Fibroblast of lung (primary cell): ENCODE measurements at places on chromosomes 11 and 22. TPM values are rescaled to one million over a fixed set of nuclear protein-coding genes. Genes with fewer than 3 reads are reported as not detected.

CSNK2A3 gene
- total RNA-seq = 1.8 and 2.3 TPM in 2 replicates

GRCh38 chr22:37354670-37355069 lies 72.4 kb downstream of the CYTH4 start:
- no peak for DNase-seq
- no peak overlapping the region for H3K4me3 ChIP-seq
- no peak overlapping the region for H3K27ac ChIP-seq
- H3K27me3 ChIP-seq = peaks cover 24% of the 10 kb centered on the region
- no peaks in the 10 kb centered on the region for H3K36me3 ChIP-seq
- no peaks in the 10 kb centered on the region for H3K4me1 ChIP-seq

GRCh38 chr11:96338910-96339705 lies 3.9 kb downstream of the MAML2 start:
- H3K4me3 ChIP-seq = peak overlapping the region; percentile 95
- H3K27ac ChIP-seq = peak overlapping the region; percentile 89
- peak; percentile 73 for DNase-seq
- peaks cover 8% of the 10 kb centered on the region for H3K4me1 ChIP-seq

- H3K27me3 ChIP-seq = no peaks in the 10 kb centered on the region
- no peak overlapping the region for H3K4me3 ChIP-seq
- no peaks in the 10 kb centered on the region for H3K4me1 ChIP-seq
Observed at GRCh38 chr11:86390487-86390886, 15.8 kb downstream of the CCDC81 start.

GRCh38 chr11:1072116-1072820 lies 2.4 kb upstream of the MUC2 start:
- H3K27me3 ChIP-seq = no peaks in the 10 kb centered on the region
- H3K36me3 ChIP-seq = no peaks in the 10 kb centered on the region
- no peaks in the 10 kb centered on the region for H3K4me1 ChIP-seq
- H3K27ac ChIP-seq = no peak overlapping the region
- H3K4me3 ChIP-seq = no peak overlapping the region
- peak; percentile 5 for DNase-seq

- no peak overlapping the region for H3K4me3 ChIP-seq
- no peak overlapping the region for H3K27ac ChIP-seq
- no peaks in the 10 kb centered on the region for H3K4me1 ChIP-seq
- no peaks in the 10 kb centered on the region for H3K27me3 ChIP-seq
- no peak for DNase-seq
Observed at GRCh38 chr22:23705358-23705757, 14.5 kb downstream of the RGL4 start.

ZFPL1 gene
- total RNA-seq = 31.1 and 36.0 TPM in 2 replicates

CLTCL1 gene
- 11.3 and 13.4 TPM in 2 replicates for total RNA-seq

CDKN1C gene
- 31.1 and 31.5 TPM in 2 replicates for total RNA-seq

DNA sequence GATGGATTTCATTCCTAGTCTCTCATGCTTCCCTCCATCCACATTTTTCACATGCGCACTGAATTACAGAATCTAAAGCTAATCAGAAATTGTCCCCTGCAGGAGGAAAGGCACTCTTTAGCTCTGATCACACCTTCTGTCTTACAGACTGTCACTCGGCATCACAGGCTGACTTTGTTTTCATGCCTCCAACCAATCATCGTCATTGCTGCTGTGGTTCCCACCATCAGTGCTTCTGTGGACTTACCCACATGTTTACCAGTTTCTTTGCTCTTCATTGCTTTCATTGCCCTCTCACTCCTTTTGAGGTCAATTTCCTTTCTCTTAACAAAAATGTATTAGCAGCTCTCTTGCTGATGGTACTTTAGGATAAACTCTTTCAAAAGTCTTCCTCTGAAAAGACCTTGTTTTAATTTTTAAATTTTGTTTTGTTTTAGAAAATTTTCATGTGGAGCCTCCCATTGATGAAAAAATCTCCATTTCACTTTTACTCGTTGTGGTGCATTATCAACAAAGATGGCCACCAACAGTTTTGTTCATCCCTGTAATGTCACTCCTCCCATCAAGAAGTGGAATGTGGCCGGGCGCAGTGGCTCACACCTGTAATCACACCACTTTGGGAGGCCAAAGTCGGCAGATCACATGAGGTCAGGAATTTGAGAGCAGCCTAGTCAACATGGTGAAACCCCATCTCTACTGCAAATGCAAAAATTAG lies 20.2 kb upstream of the TREH start:
- H3K27me3 ChIP-seq = no peaks in the 10 kb centered on the region
- no peak overlapping the region for H3K4me3 ChIP-seq
- H3K27ac ChIP-seq = no peak overlapping the region
- no peak for DNase-seq
- H3K36me3 ChIP-seq = no peaks in the 10 kb centered on the region

ISX gene
- total RNA-seq = not detected in 2 replicates

SHANK3 gene
- total RNA-seq = 0.26 and 0.33 TPM in 2 replicates

- H3K27ac ChIP-seq = no peak overlapping the region
- DNase-seq = no peak
- no peak overlapping the region for H3K4me3 ChIP-seq
- no peaks in the 10 kb centered on the region for H3K36me3 ChIP-seq
- H3K4me1 ChIP-seq = peaks cover 2% of the 10 kb centered on the region
Observed at GRCh38 chr11:11149671-11150459, 203.2 kb downstream of the CSNK2A3 start.

DNA sequence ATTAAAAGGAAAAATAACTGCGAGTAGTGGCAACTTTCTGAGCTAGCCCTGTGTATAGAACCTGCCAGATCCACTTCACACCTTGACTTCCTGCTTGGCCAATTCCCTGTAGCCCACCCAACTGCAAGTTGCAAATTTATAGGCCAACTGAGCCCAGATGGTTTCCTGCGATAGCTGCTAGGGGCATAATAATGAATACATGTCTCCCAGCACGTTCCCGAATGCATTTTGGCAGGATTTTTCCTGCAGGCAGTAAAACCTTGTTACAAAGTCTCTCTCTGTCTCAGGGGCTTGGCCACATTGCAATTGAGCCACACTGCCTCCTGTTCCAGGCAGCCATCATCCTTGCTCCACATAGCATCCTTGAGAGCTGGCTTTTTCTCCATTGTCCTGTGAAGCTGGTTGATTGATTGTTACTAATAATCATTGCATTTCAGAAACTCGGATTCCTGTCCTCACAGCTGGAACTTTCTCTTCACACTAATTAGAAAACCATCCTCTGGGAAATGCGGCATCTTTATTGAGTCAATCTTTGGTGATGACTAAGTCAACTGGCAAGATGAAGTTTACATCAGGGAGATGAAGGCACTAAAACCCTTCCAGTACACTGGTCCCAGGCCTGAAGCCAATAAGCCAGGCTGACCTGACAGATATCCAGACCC lies 18.6 kb upstream of the LMO2 start:
- peaks cover 4% of the 10 kb centered on the region for H3K4me1 ChIP-seq
- no peaks in the 10 kb centered on the region for H3K36me3 ChIP-seq
- no peak overlapping the region for H3K27ac ChIP-seq

- H3K27ac ChIP-seq = no peak overlapping the region
- H3K36me3 ChIP-seq = no peaks in the 10 kb centered on the region
- no peak overlapping the region for H3K4me3 ChIP-seq
- H3K27me3 ChIP-seq = no peaks in the 10 kb centered on the region
- H3K4me1 ChIP-seq = no peaks in the 10 kb centered on the region
Observed at GRCh38 chr11:2687223-2687530, 12.6 kb downstream of the KCNQ1OT1 start.

- no peaks in the 10 kb centered on the region for H3K27me3 ChIP-seq
- H3K27ac ChIP-seq = peak overlapping the region; percentile 10
- peaks cover 73% of the 10 kb centered on the region for H3K36me3 ChIP-seq
- H3K4me1 ChIP-seq = peaks cover 1% of the 10 kb centered on the region
- peak; percentile 95 for DNase-seq
- H3K4me3 ChIP-seq = no peak overlapping the region
Observed at GRCh38 chr22:38298312-38299005, 18.8 kb downstream of the CSNK1E start.

ART5 gene
- 0.50 and 0.77 TPM in 2 replicates for total RNA-seq

GRCh38 chr11:122215244-122215992 lies 99.4 kb upstream of the BLID start:
- H3K27me3 ChIP-seq = no peaks in the 10 kb centered on the region
- no peaks in the 10 kb centered on the region for H3K36me3 ChIP-seq
- DNase-seq = peak; percentile 99
- H3K27ac ChIP-seq = peak overlapping the region; percentile 74
- peaks cover 13% of the 10 kb centered on the region for H3K4me1 ChIP-seq
- no peak overlapping the region for H3K4me3 ChIP-seq

GRCh38 chr11:6862961-6863360 lies at the start of gene OR10A2:
Gene OR10A2, plus strand, starts transcription at chr11:6863057. Its CDS starts 6,698 bp downstream, at chr11:6869755.
- no peaks in the 10 kb centered on the region for H3K27me3 ChIP-seq
- no peak within 1 kb of the TSS for H3K27ac ChIP-seq
- H3K36me3 ChIP-seq = no peaks in the 10 kb centered on the region
- no peak within 1 kb of the TSS for H3K4me3 ChIP-seq
- no peak for DNase-seq

DNA sequence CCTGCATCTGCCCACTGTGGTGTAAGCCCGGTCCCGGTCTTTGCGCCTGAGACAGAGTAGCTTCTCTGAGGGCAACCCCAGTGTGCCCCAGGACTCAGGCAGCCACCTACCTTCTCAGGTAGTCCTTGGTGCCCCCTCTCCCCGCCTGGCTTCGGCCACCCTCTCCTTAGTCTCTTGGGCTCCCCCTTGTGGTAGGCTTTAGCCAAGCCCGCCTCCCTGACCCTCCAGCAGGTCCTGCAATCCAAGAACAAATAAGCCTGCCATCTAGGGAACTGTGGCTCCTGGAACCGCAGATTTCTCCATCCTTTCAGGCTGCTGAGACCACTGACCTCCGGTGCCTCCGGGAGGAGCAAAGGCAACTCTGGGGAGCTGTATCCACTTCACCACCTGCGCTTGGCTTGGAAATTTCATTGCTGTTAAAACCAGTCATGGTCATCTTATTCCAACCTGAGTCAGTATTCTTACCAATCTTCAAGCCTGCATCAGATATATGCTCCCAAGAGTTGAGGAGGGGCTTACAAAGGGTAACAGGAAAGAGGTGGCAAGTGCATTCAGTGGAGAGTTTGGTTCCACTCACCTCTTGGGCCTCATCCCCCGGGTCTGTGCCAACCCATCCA lies 52.8 kb upstream of the TENM4 start:
- no peaks in the 10 kb centered on the region for H3K4me1 ChIP-seq
- peaks cover 3% of the 10 kb centered on the region for H3K27me3 ChIP-seq

DNA sequence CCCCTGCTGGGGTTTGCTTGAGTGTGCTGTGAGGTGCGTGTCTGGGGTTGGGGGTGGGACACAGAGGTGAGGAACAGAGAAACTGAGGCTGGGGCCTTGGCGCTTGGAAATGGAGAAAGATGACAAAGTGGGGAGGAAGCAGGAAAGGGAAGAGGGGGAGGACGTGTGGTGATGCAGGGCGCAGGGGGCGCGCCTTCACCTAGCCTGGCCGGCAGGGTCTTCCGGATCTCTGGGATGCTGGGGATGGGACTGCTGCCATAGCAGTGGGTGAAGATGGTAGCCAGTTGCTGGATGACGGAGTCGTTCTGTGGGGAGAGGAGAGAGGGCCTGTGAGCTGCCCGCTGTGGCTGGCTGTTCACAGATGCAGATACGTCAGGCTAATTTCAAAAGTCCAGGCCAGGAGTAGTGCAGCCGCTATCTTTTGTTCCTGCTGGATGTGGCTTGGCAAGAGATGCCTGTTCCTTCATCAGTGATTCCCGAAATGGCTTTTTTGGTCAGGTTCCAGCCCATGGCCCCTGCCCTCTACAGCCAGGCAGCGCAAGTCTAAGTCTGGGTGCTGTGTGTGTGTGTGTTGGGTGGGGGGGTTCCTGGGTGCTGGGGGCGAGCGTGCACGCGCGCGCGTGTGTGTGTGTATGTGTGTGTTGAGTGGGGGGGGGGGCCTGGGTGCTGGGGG lies 54.8 kb downstream of the NAT10 start:
- H3K4me3 ChIP-seq = no peak overlapping the region
- H3K36me3 ChIP-seq = peaks cover 2% of the 10 kb centered on the region
- no peaks in the 10 kb centered on the region for H3K27me3 ChIP-seq
- H3K4me1 ChIP-seq = no peaks in the 10 kb centered on the region
- H3K27ac ChIP-seq = no peak overlapping the region
- peak; percentile 79 for DNase-seq

MMP3 gene
- 1.8 and 47.1 TPM in 2 replicates for total RNA-seq

GRCh38 chr11:10875430-10876021 lies 17.7 kb upstream of the ZBED5 start:
- no peak overlapping the region for H3K27ac ChIP-seq
- H3K4me3 ChIP-seq = no peak overlapping the region
- no peaks in the 10 kb centered on the region for H3K36me3 ChIP-seq

- H3K27ac ChIP-seq = no peak overlapping the region
Observed at GRCh38 chr11:65530157-65530496, 5.2 kb downstream of the SCYL1 start.

- DNase-seq = peak; percentile 82
- no peaks in the 10 kb centered on the region for H3K36me3 ChIP-seq
- no peaks in the 10 kb centered on the region for H3K27me3 ChIP-seq
- H3K4me3 ChIP-seq = no peak overlapping the region
- H3K27ac ChIP-seq = no peak overlapping the region
- peaks cover 8% of the 10 kb centered on the region for H3K4me1 ChIP-seq
Observed at GRCh38 chr11:27229511-27230191, 133.4 kb downstream of the CCDC34 start.

DNA sequence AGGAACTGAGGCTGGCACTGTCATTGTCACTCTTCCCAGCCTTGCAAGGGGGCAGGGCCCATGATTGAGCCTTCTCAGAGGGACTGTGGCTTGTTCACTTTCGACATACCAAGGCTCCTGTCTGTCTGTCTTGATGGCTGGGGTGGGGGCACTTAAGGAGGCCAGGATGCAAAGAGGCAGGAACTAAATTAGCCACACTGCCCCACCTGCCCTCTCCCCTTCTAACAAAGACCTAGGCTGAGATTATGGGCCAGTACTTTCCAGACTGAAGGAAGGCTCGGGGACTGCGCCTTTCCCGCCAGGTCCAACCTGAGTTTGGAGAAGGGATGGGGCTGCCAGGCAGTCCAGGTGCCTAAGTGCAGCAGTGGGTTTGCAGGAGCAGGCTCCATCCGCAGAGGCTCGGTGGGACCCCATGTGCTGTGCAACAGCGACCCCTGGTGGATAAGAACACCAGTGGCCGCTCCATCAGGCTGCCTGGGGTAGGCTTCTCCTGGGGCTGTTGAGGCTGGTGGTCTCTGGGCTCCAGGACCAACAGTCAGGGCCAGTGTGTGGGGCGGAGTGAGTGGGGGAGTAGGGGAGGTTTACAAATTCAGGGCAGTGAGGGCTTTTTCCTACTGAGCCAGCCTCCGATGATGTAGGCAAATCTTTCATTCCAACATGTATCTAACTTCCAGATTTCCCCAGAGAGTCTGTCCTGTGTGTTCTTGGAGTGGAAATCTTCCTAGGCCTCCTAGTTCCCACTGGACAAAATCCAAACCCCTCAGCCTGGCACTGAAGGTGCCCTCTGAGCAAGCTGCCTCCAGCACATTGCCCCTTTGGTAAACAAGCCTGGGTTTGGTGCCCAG lies 93.9 kb downstream of the INSC start:
- no peaks in the 10 kb centered on the region for H3K4me1 ChIP-seq
- peak; percentile 71 for DNase-seq
- no peaks in the 10 kb centered on the region for H3K36me3 ChIP-seq

DNA sequence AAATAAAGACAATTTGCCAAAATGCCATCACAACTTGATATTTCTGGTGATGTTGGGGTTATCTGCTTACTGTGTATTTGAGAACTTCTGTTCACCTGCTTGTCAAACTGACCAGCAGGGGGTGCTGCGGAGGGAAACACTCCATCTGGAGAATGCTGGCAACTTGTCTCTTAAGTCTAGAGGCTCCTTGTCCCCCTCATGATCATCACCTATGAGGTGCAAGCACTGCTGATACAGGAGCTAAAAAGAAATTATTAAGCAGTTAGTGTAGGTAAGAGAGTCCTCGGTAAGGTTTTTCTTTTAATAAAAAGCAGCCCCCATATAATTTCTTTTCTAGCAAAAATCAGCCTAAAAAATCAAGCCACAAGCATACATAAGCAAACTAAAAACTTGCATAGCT lies 32.7 kb upstream of the GLYATL1B start:
- peaks cover 2% of the 10 kb centered on the region for H3K27me3 ChIP-seq
- H3K4me1 ChIP-seq = no peaks in the 10 kb centered on the region
- no peaks in the 10 kb centered on the region for H3K36me3 ChIP-seq
- DNase-seq = peak; percentile 30
- H3K27ac ChIP-seq = no peak overlapping the region
- H3K4me3 ChIP-seq = no peak overlapping the region

ROBO3 gene
- total RNA-seq = 11.6 and 25.4 TPM in 2 replicates
